ENCODE measurements at places on chromosomes 12 and 14.

DNA sequence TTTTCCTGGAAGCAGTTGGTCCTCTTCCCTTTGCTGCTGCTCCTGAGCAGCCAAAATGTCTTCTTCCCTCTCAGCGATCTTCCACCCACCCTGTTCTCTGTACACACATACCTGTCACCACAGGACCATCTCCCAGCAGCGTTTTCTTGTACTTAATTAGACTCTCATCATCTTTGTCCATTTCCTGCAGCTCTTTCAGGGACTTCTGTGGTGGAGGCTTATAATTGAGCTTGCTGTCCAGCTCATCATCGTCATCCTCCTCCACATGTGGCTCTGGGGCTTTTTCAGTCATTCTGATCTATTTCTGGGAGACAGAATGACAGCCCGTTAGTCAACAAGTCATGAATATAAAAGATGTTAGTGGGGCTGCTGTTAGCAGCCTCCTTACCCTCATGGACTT lies 11.0 kb downstream of the ARHGDIB start:
- no peak for DNase-seq

DNA sequence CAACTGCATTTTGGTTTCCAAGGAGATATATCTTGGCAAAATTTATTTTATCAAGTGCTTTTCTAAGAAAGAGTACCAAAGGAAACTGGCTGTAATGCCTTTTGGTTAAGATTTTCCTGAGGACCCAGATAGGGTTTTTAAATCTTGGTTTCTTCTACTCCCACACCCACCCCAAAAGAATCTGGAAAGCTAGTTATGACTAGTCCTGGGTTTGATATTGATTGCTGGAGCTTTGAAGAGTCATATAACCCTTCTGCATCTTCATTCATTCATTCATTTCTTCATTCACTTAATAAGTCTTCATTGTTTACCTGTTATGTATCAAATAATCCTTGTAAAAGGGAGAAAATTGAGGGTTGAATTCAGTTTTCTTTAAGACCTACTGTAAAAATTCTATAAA lies 425.2 kb downstream of the PCNX1 start:
- no peak for DNase-seq

DNA sequence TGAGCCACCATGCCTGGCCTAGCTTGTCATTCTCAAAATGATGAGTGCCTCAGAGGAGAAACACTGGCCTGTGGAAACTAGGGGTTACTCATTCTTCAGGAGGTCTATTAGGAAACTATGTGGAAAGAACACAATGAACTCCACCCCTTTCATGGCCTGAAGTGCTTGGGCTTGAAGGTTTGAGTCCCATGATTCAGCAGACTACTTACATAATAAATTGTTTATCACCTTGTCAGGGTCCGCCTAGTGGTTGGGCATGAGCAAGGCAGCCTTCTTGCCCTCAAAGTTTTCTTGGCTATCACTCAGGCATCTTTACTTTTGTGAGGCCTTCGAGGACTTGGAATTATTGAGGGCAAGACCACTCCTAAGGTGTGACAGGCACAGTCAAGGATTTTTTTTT lies 251.2 kb downstream of the ACSS3 start:
- no peak for DNase-seq

DNA sequence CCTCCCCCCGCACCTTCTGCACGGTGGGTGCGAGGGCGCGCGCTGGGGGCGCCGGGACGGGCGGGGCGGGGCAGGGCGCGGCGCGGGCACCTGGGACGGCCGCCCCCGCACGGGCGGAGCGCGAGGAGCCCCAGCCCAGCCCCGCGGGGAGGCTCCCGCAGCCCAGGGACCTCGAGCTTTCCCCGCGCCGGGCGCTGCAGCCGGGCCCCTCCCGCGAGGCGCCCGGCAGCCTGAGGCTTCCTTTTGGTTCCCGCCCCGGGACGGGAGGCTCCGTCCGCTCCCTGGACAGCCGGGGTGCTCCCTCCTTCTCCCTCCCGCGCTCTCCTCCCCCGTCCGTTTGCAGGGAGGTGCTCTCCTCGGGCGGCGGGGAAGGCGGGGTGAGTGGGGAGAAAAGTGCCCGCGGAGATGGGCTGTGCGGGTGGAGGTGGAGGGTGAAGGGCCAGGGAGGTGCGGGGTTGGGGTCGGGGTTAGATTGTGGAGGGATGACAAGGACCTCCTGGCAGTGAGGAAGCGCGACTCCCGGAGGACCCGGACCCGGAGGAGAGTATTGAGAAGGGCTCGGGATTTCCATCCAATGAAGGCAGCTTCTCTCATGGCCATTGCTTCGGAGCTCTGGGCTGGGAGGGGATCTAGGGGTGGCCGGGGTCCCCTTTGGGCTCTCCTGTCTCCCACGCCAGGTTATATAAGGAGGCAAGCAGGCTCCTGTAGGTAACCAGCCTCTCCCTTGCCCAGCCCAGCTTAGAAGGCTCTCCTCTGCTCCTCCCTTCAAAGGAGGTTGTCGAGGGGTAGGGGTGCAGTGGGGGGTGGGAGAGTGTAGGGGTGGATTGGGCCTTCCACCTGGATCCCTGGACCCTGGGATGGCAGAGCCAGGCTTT lies 645 bp downstream of the JDP2 start:
- DNase-seq, result no peak

GRCh38 chr12:25573346-25573745 lies 20.3 kb upstream of the LMNTD1 start:
- no peak for DNase-seq

GRCh38 chr14:31854508-31855075 lies 222.5 kb upstream of the ARHGAP5 start:
- no peak for DNase-seq

DNA sequence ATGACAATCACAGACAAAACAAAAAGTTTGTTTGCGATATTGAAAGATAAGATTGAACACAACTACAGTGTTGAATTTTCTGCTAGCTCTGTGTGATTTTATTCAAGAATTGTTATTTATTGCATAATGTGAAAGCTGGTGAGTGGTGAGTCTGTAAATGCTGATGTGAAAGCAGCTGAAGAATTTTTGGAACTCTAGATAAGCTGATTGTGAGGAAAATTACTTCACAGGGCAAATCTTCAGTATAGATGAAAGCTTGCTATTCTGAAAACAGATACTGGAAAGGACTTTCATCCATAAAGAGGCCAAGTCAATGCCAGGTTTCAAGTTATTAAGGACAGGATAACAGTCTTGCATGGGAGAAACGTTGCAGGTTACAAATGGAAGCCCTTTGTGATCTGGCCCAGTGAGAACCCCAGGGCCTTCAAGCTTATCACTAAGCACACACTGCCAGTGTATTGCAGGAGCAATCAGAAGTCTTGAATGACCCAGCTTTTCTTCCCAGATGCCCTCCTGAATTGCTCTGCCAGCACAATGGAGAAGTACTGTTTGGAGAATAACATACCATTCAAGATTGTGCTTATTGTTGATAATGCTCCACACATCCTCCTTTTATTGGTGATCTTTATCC lies 153.7 kb downstream of the PCNX1 start:
- DNase-seq, result no peak

DNA sequence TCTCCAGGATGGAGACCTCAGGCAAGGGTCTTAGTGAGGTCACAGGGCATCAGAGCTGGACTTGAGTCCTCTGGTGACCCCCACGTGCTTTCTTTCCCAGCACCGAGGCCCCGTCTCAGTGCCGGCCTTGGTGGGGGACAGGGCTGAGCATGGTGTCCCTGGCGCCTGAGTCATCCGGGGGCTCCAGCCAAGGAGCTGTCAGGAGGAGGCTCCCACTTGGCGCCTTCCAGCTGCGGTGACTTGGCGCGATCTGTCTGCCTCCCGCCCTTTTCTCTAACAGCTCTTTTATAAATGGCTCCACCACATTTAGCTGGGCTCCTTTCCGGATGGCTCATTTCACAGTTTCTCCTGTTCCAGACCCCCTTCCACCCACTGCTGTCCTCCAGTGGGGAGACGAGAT lies 60.4 kb downstream of the PRMT8 start:
- no peak for DNase-seq

GRCh38 chr12:131591136-131591535 lies 119.8 kb upstream of the SFSWAP start:
- no peak for DNase-seq

GRCh38 chr14:96204151-96205058 lies at the start of gene BDKRB2:
BDKRB2 (plus strand) TSS chr14:96204839; CDS start chr14:96237108, 32,269 bp downstream.
- peak; percentile 80 for DNase-seq

GRCh38 chr12:100138048-100138802 lies 4.4 kb downstream of the BLTP3B start:
- DNase-seq, result no peak

GRCh38 chr14:92651758-92652406 lies 96.5 kb downstream of the LGMN start:
- no peak for DNase-seq

DNA sequence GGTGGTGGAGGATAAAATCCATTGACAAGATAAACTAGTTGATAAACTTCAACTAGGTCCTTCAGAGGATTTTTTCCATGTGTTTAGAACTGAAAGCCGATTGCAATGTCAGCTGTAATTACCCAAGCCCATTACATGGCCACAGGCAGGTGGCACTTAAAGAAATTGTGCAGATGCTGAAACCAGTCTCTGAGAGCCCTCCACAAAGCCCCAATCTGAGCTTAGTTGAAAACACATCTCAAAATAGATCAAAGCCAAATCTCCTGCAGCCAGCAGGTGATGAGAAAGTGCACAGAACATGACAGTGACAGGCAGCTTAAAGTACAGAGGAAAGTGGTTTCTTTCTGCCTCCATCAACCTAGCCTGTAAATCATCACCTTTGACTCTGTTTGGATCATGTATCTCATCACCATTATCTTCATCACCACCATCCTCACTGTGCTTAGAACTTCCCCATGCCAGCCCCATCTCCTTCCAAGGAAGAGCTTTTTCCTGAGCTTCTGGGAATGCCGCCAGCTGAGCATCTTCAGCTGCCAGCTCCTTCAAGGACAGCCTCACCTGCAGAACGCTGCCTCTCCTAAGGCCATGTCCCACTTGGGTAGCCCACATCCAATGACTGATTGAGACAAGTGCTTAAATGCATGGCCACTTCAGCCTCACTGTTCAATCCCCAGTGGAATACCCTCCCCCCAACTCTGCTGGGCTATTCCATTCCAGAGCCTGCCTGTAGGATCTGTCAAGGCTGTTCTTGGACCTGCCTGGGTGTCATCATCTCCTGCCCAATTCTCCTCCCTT lies 219.5 kb upstream of the TMEM132C start:
- DNase-seq, result no peak

DNA sequence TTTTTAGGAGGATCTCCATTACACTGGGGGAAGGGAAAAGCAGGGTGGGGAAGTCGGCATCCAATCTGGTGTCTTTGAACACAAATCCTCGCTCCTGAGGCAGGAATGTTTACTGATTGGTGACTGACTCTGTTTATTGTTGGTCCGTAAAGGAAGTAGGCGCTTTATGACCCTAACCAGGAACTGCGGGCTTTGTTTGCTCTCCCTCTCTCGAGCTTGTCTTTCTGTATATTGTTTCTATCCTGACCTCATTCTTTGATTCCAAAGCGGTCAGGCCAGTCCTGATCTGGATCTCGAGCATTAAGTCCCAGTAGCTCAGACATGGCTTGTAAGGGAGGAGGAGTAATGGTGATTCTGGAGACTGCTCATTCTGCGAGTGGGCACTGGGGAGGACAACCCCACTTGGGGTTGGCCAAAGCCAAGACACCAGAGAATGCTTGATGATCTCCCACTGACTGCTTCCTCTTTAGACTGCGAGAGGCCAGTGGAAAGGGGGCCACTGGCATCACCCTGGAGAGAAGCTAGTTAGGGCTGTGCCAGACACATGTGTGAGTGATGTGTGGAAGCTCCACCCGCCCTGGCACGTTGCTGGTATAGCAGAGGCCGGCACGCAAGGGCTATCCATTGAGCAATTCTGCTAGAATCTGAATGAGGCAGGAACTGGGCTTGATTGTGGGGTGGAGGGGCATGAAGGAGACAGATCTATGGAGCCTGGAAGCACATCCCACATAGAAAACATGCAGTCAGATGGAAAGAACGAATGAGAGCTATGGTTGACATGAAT lies 194.6 kb downstream of the PAX9 start:
- no peak for DNase-seq

GRCh38 chr12:96810057-96810456 lies 97.0 kb upstream of the NEDD1 start:
- no peak for DNase-seq

DNA sequence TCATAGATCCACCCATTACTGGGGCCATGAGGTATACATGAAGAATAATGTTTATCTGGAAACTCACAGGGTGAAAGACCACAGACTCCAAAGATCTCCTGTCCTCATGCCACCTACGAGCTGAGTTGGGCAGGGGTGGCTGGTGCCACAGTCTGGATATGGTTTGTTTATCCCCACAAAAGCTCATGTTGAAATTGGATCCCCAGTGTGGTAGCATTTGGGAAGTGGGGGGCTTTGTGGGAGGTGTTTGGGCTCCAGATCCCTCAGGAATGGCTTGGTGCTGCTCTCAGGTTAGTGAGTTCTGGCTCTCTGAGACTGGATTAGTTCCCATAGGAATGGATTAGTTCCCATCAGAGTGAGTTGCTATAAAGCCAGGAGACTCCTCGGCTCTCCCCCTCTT lies 192.3 kb upstream of the FSCB start:
- no peak for DNase-seq

GRCh38 chr12:18591473-18591872 lies 146.3 kb downstream of the PLCZ1 start:
- DNase-seq, result no peak

- DNase-seq, result no peak
Observed at GRCh38 chr14:66603945-66604344, 96.0 kb downstream of the GPHN start.

Measured in left renal pelvis (tissue), 4 donors.